PC-3 (cell line): ENCODE measurements at places on chromosomes 1 and 21.
A peak's percentile ranks its signal among the peaks of the same experiment; 100 is the strongest.

- peak; percentile 90 for DNase-seq
Observed at GRCh38 chr1:26145041-26145959, 13.6 kb upstream of the FAM110D start.

DNA sequence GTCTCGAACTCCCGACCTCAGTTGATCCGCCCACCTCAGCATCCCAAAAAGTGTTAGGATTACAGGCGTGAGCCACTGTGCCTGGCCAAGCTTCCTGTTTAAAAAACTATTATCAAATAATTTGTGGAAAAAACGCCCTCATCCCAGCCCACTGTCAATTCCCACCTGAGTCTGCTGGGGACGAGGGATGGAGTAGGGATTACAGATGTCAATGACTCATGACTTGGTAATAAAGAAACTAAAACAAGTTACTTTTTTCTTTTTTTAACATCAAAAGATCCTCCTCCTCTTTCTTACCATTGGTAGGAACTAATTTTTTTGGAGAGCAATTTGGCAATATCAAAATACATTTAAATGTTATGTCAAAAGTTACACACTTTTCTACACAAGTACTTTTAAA lies 9.7 kb downstream of the CNN3 start:
- no peak for DNase-seq

DNA sequence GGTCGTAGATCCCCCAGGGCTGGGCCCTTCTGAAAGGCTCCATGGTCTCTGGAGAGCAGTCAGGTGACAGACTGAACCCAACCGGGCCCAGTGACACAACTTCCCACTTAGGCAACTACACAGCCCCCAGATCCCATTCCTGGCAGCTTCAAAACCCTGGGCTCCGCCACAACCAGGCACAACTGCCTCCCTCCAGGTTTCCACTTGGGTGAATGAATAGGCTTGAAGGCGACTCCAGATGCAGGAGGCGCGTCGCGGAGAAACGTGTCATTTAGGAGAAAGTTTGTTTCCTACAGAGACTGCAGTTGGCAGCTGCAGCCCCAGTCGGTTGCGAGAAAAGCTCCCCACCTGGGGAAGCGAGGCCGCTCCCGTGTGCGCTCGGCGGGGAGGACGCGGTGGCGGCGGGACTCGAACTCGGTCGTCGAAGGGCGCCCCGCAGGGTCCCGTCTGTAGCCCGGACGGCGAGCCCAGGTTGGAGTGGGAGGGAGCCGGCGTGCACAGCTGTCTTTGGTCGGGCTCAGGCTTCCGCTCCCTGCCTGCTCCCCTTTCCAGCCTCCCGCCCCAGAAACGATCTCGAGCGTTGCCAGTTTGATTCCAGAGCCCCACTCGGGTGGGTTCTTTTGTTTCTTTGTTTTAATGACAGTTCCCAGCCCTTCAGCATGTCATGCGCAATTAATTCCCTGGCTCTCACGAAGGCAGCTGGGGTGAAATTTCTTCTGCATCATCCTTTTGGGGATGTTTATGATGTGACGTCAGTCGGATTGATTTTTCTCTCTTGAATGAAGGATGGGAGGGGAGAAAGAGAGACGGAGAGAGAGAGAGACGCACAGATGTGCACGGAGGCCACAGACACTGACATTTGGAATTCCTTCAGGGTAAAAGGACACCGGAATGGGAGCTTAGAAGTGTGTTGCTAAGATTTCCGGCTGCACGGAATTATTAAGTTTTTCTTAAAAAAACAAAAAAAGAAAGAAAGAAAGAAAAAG lies 862 bp upstream of the SGIP1 start:
- no peak for DNase-seq

- DNase-seq = no peak
Observed at GRCh38 chr1:212463565-212464285, 31.0 kb downstream of the NENF start.

GRCh38 chr1:41323243-41323642 lies 38.0 kb upstream of the FOXO6 start:
- DNase-seq = no peak

DNA sequence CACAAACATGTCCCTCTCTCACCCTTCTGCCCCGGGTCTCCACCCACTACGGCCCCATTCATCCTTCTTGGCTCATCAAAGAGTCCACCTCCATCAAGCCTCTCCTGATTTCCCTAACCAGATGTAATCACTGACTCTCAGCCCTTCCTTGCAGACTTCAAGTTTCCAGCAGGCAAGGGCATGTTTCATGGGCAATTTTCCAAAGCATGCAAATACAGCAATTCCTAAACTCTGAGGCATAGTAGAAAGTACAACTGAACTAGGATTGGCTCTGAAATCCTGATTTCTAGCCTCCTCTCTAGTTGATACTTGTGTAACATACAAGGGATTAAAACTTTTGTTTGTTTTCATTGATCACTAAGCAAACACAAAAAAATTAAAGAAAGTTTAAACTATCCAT lies 109.1 kb upstream of the GADD45A start:
- DNase-seq = peak; percentile 69

GRCh38 chr1:109863667-109864046 lies 47.0 kb upstream of the CSF1 start:
- DNase-seq = no peak

DNA sequence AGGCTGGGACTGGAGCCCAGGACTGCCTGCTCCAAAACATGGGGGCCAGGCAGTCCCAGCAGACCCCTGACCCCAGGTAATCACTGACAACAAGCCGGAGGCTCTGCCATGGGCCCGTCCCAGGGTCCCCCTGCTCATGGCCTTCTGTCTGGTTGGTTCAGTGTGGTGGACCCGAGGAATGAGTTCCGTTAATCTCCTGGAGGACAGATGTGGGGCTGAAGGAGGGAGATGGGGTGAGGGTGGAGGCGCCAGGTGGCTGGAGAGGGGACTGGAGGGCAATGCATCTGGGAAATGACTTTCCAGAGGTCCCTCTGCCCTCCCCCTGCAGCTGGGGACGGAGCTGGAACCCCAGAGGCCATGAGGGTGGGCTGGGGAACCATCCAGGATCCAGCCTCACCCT lies 103.2 kb downstream of the EBNA1BP2 start:
- DNase-seq = no peak
